ENCODE measurements at places on chromosomes 2 and 18.

DNA sequence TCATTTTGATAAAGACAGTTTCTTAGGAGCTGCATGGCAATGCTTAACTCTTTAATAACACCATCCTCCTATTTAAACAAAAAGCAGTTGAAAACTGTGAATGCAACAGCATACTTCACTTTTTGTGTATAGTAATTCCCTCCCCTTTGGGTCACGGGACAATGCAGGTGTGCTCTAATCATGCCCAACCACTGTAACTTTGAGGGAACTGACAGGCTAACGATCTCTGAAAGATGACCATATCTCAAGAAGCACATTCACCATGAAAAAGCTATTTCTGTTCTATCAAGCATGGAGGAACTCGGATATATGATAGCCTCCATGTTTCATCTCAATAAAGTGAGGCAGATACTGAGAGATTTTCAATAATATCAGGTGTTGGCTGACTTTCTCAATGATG is 81.1 kb upstream of the CD226 start:
- H3K27ac ChIP-seq: no peak overlapping the region
- peaks cover 50% of the 10 kb centered on the region for H3K36me3 ChIP-seq
- peaks cover 14% of the 10 kb centered on the region for H3K4me1 ChIP-seq

GRCh38 chr18:48804856-48805610 is 145.7 kb downstream of the SMAD7 start:
- DNase-seq: peak; percentile 27
- H3K4me1 ChIP-seq: peaks cover 43% of the 10 kb centered on the region
- no peaks in the 10 kb centered on the region for H3K27me3 ChIP-seq
- no peaks in the 10 kb centered on the region for H3K36me3 ChIP-seq

- H3K27me3 ChIP-seq: no peaks in the 10 kb centered on the region
- H3K4me1 ChIP-seq: no peaks in the 10 kb centered on the region
- H3K4me3 ChIP-seq: no peak overlapping the region
- H3K27ac ChIP-seq: no peak overlapping the region
- DNase-seq: no peak
- no peaks in the 10 kb centered on the region for H3K36me3 ChIP-seq
Measured at GRCh38 chr2:103010751-103011150, 248.9 kb downstream of the TMEM182 start.

DNA sequence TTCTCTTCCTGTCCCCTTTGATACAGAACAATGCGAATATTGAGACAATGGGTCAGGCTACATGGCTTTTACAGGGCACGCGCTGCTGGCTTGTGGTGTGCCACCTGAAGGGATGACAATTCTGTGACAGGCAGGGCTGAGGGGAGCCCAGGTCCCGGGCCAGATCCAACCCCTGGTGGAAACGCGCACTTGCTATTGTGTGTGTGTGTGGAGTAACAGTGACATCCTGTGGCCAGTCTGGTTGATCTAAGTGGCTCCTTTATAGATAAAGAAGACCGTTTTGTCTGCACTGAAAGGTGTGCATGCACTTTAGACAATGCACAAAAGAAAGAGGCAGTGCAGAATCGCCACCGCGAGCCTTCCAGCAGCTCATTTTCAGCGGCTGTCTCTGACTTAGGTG is 273.6 kb downstream of the HRH4 start:
- no peak overlapping the region for H3K27ac ChIP-seq
- no peak overlapping the region for H3K4me3 ChIP-seq

DNA sequence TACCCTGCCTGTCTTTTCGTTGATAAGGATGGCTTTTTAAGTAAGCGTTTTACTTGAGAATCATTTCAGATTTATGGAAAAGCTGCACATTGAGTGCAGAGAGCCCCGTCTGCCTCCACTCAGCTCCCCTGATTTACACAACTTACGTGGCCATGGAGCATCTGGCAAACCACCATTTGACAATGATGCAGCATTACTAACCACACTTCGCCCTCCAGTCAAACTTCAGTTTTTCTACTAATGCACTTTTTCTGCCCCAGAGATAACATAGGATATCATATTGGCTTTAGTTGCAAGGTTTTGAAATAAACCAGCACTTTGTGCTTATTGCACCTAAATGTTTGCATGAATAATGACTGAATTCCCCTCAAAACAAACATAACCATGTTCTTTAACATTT is 165.1 kb upstream of the TPO start:
- DNase-seq: no peak
- no peaks in the 10 kb centered on the region for H3K36me3 ChIP-seq
- no peak overlapping the region for H3K27ac ChIP-seq
- H3K4me1 ChIP-seq: peaks cover 5% of the 10 kb centered on the region

DNA sequence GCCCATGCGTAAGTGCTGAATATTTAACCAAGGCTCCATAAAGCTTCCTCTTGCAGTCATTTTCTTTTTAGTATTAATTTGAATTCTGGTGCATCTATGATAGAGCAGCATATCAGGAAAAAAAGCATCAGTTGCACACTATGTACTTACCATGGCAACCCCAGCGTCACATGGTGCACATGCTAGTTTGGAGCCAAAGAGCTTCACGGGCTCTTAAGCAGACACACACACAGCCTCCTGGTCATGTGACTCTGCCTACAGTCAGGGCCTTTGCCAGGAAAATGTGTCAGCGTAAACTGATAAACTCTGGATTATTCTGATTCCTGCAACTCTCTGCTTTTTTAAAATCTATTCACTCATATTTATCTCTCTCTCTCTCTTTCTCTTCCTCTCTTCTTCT is 30.2 kb downstream of the NYAP2 start:
- H3K36me3 ChIP-seq: no peaks in the 10 kb centered on the region
- H3K4me1 ChIP-seq: no peaks in the 10 kb centered on the region
- no peak for DNase-seq
- no peak overlapping the region for H3K27ac ChIP-seq
- no peak overlapping the region for H3K4me3 ChIP-seq
- peaks cover 7% of the 10 kb centered on the region for H3K27me3 ChIP-seq

DNA sequence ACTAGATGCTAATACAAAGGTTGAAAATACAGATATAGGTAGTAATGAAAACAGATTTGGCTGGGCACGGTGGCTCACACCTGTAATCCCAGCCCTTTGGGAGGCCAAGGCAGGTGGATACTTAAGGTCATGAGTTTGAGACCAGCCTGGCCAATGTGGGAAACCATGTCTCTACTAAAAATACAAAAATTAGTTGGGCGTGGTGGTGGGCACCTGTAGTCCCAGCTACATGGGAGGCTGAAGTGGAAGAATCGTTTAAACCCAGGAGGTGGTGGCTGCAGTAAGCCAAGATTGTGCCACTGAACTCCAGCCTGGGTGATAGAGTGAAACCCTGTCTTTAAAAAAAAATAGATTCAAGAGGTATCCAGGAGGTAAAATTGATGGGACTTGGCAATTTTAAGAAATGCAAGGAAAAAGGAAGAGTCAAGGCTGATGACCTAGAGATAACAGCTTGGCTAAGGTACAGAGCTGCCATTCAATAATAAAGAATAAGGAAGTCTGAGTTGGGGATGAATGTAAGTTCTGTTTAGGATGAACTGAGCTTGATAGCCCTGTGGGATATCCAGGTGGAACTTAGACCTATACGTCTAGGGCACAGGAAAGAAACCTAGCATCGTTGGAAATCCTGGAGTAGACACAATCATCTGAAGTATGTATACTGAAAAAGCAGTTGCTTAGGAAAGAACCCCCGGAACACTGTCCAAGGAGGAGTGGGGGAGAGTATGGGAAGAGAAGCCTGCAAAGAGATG is 9.1 kb downstream of the MAT2A start:
- H3K4me1 ChIP-seq: peaks cover 11% of the 10 kb centered on the region
- peak overlapping the region; percentile 61 for H3K27ac ChIP-seq
- no peaks in the 10 kb centered on the region for H3K27me3 ChIP-seq
- no peak for DNase-seq
- H3K36me3 ChIP-seq: peaks cover 35% of the 10 kb centered on the region
- no peak overlapping the region for H3K4me3 ChIP-seq

- H3K27ac ChIP-seq: no peak overlapping the region
- H3K4me3 ChIP-seq: no peak overlapping the region
- no peaks in the 10 kb centered on the region for H3K27me3 ChIP-seq
- H3K4me1 ChIP-seq: no peaks in the 10 kb centered on the region
Measured at GRCh38 chr2:132901661-132902060, 231.7 kb upstream of the LYPD1 start.

DNA sequence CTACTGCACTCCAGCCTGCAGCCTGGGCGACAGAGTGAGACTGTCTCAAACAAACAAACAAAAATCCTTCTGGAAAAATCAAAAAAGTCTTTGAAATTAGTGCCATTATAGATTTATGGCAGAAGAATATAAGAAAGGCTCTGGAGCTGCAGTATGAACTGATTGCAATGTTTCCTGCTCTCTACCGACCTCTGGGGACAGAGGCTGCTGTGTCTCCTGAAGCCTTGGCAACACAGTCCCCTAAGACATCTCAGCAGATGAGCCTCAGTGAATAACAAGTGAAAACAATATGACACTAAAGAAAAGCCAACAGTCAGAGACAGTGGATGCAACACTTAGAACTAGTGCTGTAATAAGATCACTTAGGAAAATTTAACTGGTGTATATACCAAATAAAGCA is 494.9 kb upstream of the LRATD1 start:
- DNase-seq: no peak
- no peaks in the 10 kb centered on the region for H3K27me3 ChIP-seq
- no peak overlapping the region for H3K4me3 ChIP-seq
- H3K4me1 ChIP-seq: no peaks in the 10 kb centered on the region

Data from activated CD8-positive, alpha-beta memory T cell treated with anti-CD3 and anti-CD28 coated beads, Interleukin-2, amount 10 ng/mL, durations not matched to agents 7 days and 5 days (primary cell).